ENCODE measurements at places on chromosomes 3 and 15.

DNA sequence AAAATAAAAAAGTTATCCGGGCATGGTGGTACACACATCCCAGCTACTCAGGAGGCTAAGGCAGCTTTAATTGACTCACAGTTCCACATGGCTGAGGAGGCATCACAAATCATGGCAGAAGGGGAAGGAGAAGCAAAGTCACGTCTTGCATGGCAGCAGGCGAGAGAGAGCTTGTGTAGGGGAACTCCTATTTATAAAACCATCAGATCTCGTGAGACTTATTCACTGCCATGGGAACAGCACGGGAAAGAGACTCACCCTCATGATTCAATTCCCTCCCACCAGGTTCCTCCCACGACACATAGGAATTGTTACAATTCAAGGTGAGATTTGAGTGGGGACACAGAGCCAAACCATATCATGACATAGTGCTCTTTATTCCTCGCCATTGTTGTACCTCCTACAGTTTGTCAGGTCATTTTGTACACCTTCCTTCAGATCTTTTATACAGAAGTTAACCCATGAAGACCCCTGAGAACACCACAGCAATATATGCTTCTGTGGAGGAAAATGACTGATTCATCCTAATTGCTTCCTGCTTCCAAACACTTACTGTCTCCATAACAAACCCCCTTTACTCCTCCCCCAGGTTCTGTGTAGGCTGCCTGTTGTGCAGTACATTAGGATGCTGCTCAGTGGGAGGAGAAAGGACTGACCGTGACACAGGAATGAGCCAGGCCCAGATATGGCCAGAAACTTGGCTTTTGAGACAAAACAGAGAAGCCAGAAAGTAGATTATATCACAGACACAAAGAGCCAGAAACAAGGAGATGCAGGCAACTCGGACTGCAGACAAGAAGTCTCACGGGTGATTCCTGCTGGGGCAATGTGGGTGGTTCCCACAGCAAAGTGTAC lies 67.9 kb upstream of the HEG1 start:
- no peak for DNase-seq

DNA sequence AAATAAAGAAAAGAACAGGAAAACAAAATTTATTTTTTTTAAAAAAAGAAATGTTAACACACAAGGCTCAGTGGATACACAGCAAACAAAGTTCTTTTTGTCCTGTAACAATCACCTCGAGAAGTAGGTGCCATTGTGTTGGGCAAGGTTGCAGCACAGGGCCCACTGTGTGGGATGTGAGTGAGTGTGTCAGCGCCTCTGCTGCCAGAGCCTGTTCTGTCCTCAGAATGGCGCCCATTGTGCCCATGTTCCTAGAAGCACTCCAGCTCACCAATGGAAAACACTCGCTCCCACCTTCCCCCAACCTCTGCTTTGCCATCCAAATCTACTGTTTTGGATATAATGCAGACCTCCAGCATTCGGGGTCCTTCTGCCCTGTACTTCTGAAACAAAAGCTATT lies 84.9 kb upstream of the CLDN18 start:
- no peak for DNase-seq

- no peak for DNase-seq
These were observed 178.5 kb downstream of the APBA2 start for GRCh38 chr15:29064290-29064689.

GRCh38 chr3:79418855-79419621 lies 348.8 kb downstream of the ROBO1 start:
- no peak for DNase-seq

DNA sequence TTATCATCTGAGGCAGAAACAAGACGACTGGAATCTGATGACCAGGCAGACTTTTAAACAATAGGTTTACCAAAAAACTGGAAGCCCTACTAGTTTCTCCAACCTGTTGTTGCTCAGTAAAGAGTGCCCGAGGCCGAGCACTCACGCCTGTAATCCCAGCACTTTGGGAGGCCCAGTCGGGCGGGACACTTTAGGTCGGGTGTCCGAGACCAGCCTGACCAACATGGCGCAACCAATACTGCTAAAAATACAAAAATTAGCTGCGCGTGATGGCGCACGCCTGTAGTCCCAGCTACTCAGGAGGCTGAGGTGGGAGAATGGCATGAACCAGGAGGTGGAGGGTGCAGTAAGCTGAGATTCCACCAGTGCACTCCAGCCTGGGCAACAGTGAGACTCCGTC lies 1.1 kb upstream of the WDR5B start:
- DNase-seq, result peak; percentile 27

- DNase-seq, result no peak
These were observed 60.7 kb downstream of the ZNF621 start for GRCh38 chr3:40585381-40586016.

DNA sequence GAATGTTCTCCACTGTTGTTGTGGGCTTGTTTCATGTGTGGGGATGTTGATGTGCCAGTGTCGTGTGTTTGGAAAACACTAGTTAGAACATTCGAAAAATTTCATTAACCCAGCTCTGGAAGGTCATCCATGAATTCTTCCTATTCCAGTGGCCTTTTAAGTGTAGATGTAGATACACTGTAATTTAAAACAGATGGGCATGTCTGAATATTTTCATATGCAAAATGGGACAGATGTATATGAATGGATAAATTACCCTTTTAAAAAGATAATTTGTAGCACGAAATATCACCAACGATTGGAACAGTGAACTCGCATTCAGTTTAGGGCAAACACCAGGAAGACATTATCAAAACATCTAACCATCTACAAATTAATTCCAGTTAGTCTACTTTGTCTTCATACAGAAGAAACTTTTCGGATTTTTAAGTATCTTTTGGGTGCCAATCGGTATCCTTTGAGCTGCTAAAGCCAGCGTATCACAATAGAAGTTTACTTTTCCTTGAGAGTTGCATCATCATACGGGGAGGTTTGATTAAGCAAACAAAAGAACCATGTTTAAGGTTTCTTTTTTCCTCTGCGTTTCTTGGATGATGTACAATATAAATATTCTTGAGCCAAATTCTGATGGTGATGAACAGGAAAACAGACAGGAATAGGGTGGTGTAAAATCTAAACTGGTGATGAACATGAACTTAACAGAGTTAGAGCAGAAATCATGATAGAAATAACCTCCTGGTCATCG lies 528.1 kb downstream of the FOXP1 start:
- DNase-seq, result no peak

- no peak for DNase-seq
These were observed 294.6 kb downstream of the EPHA3 start for GRCh38 chr3:89402051-89402450.

DNA sequence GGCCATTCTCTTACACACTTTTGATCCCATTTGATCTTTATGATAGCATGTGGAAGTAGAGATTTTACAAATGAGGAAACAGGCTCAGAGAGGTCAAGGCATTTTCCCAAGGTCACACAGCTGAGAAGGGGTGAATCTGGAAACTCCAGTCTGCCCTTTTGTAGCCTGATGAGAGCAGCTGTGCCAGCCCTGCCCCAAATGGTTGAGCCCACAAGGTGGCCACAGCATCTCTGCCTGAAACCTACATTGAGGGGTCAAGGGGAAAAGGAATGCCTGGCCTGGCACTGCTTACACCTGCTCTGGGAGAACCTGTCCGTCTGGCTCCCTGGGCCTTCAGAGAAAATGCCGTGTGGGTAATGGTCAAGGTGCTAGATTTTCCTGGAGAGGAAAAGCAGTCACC lies 200.2 kb upstream of the LINGO1 start:
- no peak for DNase-seq

GRCh38 chr15:93488296-93488713 lies 399.3 kb upstream of the RGMA start:
- DNase-seq, result no peak

- no peak for DNase-seq
These were observed 47.1 kb downstream of the KLF15 start for GRCh38 chr3:126309861-126310655.

DNA sequence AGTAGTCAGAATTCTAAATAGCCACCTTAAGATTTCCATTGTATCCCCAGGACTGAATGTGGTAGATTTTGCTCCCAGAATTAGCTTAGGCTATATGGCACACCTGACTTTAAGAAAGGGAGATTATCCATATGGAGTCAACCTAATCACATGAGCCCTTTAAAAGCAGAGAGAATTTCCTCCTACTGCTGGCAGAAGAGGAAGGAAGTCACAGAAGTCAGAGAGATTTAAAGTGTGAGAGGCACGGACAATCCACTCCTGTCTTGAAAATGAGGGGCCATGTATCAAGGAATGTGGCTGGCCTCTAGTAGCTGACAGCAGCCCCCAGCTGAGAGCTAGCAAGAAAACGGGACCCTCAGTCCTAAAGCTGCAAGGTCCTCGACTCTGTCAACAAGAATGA lies 26.8 kb downstream of the LRRC31 start:
- DNase-seq, result peak; percentile 29

DNA sequence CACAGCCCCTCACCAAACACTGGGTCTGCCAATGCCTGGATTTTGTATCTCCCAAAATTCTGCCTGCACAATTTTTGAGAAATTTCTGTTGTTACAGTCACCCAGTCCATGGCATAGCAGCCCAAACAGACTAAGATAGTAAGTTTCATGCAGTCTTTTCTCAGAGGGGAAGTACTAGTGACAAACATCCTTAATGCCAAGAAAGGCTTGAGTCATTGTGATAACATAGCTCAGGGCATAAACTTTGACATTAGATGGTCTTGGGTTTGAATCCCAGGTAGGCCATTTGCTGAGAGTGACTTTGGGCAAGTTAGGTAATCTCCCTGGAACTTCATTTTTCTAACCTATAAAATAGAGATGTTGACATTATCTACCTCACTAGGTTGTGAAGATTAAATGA lies 36.1 kb upstream of the PFN2 start:
- DNase-seq, result no peak

- DNase-seq, result no peak
These were observed 68.4 kb upstream of the GALNT15 start for GRCh38 chr3:16106050-16106449.

DNA sequence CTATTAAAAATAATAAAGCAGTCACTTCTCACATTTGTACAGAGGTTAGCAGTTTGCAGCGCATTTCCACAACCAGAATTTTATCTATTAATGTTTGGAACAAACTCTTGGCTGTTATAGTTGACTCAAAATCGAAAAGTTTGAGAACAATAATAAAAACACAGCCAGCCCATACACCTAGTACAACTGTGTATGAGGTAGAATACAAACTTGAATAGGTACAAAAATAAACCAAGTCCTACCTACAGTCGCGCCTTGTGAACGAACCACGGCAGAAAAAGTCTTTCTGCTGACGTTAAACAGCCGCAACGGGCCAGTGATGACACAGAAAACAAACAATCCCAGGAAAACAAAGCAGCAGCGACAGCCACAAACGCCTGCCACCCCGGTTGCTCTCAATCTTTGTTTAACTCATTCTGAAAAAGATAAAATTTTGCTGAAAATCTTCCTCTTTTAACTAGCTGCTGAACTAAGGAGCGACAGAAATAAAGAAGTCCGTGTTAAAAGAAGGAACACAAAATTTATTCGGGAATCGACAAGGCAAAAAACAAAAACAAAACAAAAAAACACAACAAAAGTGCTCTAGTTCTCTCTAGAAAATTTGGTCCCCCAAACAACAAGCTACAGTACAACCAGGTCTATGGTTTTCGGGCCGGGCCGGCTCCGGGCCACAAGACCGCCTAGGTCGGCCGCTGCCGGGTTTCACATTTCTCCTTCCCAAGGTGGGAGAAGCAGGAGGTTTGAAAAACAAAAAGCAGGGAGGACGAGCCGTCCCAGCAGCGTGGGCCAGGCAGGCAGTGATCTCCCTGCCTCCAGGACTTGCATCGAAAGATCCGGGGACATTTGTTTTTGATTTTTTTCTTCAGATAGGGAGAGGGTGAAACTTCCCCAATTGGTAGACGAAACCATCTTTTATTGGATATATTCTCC lies 2.9 kb downstream of the FOXL2 start:
- peak; percentile 64 for DNase-seq

DNA sequence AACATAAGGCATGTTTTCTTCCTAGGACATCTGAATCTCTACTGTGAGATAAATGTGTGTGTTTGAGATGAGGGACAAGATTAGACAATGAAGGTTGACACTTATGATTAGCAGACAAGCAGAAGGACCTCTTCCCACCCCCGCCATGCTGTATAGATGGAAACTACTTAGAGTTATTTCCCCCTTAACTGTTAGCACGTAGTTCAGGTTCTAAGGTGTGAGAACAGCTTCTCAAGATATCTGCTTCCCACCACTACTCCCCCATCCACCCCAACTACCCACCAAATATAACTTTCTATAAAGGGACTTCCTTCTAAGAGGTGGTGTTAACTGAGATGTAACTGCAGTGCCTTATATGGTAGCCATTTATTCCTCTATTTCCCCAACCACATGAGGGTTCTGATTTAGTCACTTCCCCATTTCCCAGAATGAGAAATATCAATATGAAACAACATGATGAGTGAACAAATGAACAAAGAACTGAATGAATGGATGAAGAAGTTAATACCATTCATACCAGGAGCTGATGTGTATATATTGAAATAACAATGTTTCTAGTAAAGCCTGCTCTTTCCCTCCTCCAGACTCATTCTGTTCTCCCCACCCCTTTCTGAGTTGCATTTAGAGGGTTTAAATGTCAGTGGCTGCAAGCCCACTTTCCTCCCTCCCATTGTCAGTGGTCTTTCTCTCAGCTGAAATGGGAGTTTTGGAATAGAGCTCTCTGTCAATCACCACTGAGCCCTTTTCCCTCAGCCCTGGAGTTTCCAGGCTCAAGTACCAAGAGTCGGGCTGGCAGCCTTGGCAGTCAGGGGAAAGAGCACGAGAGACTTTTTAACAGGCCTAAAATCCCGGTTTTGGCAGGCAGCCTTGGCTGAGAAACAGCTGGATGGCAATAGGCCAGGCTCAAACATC lies 7.7 kb upstream of the RFTN1 start:
- peak; percentile 48 for DNase-seq

GRCh38 chr3:236881-237280 lies 40.3 kb downstream of the CHL1 start:
- DNase-seq, result no peak

DNA sequence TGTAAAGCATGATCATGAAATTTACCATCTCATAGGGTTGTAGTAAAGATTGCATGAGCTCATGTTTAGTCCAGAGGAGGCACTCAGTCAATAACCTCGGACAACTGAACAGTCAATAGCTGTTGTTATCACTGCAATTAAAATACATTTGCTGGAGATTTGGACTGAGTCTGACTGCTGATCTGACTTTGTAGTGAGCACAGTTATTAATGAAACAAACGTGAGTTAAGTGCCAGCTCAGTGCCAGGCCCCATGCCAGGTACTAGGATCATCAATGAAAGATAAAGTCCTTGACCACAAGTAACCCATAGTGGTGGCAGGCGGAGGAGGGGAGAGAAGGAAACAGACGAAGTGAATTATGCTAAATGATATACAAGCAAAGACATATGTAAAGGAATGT lies 43.7 kb upstream of the PRICKLE2 start:
- DNase-seq, result no peak

- no peak for DNase-seq
These were observed 1227.3 kb downstream of the ROBO2 start for GRCh38 chr3:78267235-78267634.

- no peak for DNase-seq
These were observed 69.0 kb downstream of the SLMAP start for GRCh38 chr3:57825116-57825515.

- DNase-seq, result no peak
These were observed 61.3 kb downstream of the LRRC3B start for GRCh38 chr3:26683902-26684301.

Data from B cell (primary cell).